ENCODE measurements at places on chromosomes 6 and 20.

GRCh38 chr6:137921823-137922222 lies 54.8 kb downstream of the TNFAIP3 start:
- DNase-seq, result no peak

- DNase-seq, result no peak
These were observed 16.0 kb downstream of the MARCKS start for GRCh38 chr6:113873043-113873667.

DNA sequence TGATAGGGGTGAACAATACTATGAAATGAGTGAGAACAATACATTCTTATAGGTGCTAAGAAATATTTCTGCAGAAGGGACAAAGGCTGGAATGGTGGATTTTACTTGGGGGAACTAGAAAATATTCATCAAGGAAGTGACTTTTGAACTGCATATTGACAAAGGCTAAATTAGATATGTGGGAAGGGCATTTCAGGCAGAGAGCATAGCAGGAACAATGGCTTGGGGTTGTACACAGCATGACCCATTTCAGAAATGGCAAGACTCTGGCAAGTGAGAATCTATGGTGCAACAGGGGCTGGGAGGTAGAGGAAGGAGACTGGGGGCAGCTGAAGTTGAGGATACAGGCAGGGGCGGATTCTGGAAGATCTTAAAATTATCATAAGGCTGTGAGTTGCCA lies 46.7 kb upstream of the KIF16B start:
- no peak for DNase-seq

DNA sequence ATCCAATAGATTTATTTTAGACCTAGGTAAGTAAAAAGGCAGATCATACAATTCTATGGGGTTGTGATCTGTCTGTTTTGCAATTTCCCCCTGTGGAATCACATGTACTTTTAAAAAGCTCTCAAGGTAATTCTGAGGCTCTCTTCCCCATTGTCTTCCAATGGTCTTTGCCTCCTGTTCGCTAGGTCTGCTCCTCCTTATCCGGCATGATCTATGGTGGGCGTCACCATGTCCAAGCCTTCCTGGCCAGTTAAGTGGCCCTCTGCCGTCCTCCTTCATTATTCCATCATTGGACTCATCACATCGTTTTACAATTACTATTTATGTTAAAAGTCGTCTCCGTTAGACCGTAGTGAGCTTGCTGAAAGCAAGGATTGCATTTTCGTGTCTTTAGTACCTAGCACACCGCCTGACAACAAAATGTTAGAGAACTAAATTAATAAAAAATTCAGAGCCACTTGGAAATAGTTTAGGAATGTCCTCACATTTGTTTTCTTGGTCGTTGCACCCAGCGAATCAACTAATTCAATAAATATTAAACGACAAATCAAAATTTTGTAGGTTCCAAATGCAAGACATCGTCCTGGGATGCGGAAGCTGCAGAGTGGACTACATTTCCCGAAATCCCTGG lies 2.2 kb upstream of the STXBP5 start:
- no peak for DNase-seq

DNA sequence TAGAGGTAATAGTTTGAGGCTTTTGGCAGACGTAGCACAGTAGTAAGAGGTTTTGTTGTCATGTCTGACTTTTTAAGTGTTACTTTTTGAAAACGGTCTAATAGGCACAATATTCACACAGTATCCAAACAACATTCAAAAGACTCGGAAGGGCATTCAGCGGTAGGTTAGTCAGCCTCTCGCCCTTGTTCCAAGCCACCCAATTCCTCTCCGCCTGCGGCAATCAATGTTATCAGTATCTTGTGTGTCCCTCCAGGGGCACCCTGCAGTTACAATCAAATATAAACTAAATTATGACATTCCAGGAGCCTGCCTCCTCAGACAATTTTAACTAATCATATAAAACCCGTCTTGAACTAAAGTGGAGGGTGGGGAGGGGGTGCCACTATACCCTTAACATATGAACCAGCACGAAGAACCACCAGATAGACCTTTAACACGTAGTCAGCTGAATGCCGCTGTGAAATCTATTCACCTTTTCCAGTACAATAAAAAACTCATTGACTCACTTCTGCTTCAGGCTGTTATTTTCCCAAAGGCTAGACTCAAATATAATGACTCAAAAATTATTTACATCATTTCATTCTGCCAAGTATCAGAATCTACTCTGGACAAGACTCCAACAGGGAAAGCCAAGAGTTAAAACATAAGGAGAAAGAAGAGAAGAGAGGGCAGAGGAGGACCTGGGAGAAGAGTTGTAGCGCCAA lies 1.6 kb downstream of the TENT5A start:
- no peak for DNase-seq

- no peak for DNase-seq
These were observed 89.8 kb downstream of the ATRN start for GRCh38 chr20:3560578-3560977.

DNA sequence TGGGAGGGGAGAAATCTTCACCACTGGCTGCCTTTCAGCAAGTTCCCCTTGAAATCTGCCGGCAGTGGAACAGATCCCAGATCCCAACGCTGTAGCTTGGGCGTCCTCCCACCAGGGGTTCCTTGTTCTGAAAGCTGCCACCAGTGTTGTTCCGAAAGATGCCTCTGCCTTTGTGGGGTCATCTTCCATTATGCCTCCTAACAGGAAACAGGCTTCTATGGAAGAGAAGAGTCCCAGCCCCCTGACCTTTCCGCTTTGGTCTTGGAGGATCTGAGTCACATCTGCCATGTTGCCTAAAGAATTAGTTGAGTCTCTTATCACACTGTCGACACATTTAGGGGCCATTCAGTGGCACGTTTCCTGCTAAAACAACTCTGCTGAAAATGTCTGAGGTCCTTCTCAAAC lies 57.5 kb upstream of the NFATC2 start:
- no peak for DNase-seq

GRCh38 chr6:12353731-12354130 lies 63.6 kb downstream of the EDN1 start:
- no peak for DNase-seq

DNA sequence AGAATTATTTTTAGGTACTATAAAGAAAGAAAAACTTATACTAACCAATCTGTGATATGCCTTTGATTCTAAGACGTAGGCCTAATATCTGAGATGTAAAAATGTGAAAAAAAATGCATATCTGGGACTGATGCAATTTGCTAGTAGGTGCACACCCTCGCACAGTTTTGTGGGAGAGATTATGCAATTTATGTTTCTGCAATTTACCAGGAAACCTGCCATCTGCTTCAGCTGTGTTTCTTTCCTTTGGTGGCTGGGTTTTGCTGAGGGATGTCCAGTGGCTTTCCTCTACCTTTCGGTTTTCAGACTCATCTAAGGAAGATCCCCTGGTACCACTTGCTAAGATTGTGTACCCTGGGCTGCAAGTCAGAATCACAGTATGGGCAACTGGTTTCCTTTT lies 186.9 kb downstream of the ZFP64 start:
- no peak for DNase-seq

DNA sequence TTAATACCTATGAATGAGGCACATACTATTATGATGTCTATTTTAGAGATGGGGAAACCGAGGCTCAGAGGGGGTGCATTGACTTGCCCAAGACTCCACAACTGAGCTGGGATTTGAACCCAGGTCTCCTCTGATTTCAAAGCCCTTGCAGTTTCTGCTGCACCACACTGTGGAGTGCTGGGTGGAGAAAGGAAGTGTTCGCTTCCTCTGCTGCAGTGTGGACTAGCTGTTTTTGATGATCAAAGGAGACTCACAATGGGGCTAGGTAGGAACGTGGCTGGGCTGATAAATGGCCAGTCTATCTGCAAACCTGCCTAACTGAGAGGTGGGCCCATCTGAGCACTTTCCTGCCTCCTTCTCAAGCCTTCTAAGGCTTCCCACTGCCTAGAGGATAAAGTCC lies 87.2 kb downstream of the CD40 start:
- DNase-seq, result no peak

GRCh38 chr6:166244353-166245045 lies 63.7 kb downstream of the PRR18 start:
- DNase-seq, result peak; percentile 19

DNA sequence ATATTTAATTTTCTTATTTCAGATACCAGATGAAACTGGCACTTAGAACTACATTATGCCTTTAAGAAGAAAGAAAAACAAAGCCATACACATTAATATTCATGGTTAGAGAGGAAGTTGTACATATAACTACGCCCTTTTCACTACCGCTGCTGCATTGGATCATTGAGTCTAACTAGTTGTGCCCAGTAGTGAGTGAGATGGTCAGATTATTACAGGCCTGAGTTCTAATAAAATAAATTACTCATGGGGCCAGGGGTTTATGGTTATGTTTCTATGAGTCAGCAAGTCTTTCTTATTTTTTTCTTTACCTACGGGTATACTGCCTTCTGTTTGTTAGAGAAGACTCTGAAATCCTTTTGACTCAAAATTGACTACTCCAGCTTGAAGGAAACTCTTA lies 11.5 kb downstream of the RIOK1 start:
- no peak for DNase-seq

GRCh38 chr6:130307752-130308361 lies 58.0 kb upstream of the TMEM200A start:
- no peak for DNase-seq

DNA sequence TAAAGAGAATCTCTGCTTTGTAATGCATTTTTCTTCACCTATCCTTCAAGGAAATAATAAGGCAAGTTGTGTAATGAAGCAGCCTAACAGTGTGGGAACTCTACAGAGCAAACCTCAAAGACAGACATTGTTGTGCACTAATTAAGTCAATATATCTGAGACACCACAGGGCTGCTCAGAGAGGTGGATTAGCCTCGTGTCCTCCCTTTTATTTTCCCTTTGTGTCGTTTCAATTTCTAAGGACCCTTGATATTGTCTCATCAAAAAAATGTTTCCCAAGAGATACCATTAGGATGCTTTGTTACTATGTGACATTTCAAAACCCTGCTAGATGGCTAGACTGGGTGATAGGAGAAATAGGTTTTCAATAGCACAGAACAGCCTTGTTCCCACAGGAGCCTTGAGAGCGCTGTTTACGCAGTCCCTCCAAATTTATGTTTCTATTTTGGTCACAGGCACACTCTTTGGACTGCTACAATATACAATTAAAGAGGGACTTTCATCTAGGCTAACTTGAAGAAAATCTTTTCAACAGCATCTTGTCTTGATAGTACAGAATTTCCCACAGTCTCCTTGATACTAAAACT lies 23.1 kb downstream of the UBE3D start:
- no peak for DNase-seq

DNA sequence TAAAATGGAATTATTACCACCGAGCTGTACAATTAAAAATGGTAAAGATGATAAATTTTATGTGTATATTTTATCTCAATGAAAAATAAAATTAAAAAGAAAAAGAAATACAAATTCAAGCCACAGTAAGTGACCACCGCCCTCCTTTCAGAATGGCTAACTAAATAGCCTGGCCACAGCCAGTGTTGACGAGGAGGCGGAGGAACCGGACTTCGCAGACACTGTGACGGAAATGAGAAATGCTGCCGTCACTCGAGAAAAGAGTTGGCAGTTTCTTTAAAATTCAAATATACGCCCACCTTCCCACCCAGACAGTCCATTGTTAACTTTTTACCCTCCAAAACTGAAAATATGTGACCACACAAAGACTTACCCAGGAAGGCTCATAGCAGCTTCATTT lies 50.0 kb downstream of the FOXF2 start:
- no peak for DNase-seq

GRCh38 chr6:128663238-128663637 lies 142.8 kb upstream of the PTPRK start:
- DNase-seq, result no peak

- no peak for DNase-seq
These were observed 139.5 kb upstream of the AFDN start for GRCh38 chr6:167687116-167687725.

DNA sequence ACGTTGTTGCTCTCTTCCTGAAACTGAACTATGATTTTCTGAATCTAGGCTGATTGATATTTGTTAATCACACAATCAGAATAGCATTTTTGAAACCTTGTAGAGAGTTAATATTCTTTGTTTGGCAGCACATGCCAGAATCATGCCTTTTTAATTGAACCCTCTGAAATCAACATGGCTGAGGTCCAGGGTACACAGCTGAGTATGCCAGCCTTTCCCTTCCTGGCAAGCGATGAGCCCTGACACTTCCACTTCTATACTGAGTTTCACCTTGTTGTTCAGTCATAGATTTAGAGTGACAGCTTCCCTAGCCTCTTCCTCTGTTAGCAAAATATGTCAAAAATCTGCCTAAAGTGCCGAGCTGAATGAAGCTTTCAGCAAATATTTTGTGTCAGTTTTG lies 6.8 kb downstream of the HDDC2 start:
- no peak for DNase-seq

DNA sequence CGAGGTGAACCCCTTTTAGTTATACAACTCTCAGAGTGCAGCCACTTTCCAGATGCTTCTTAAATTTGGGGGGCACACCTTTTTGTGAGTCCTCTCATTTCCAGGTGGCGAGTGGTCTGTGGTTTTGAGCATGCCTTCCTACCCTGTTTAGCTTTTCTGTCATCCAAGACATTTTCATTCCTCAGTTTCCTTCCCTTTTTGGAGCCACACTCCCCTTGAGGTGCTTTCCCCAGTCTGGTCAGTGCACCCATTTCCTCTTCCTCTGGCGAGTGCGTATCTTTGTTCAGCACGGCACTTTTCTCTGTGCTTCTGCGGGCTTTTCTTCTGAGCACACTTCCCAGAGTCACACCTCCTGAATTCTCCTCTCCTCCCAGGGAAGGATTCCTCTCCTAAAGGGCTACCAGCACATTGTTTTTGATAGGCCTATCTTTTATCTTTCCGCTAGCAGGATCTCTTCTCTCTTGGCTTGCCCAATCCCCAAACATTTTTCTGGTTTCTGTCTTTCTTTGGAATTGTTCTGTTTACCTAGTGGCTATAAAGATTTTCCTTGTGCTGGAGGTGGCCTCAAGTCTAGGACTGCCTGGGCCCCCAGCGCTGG lies 1.4 kb downstream of the PHF20 start:
- DNase-seq, result peak; percentile 14

Data from stimulated activated CD4-positive, alpha-beta T cell treated with anti-CD3 and anti-CD28 coated beads, TNF-alpha, amount 100 ng/mL, for 24 hours (primary cell).